Activated B cell treated with CpG ODN at 0.5 μM for 24 hours (primary cell): ENCODE measurements at places on chromosomes 4 and X.

DNA sequence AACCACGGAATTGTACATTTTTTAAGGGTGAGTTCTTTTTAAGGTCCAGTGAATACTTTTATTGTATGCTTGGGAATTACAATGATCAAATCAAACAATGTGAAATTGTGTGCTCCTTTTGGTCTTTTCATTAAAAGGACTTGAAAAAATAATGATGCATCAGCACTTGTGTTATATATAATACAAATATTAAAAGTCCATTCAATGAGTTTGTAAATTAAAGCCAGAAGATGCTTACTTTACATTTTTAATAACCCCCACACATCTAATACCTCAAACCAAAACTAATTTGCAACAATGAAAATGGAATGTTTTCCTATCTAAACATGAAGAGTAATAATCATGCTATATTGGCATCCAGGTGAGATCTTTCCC is 369.8 kb upstream of the LCORL start:
- DNase-seq: no peak

DNA sequence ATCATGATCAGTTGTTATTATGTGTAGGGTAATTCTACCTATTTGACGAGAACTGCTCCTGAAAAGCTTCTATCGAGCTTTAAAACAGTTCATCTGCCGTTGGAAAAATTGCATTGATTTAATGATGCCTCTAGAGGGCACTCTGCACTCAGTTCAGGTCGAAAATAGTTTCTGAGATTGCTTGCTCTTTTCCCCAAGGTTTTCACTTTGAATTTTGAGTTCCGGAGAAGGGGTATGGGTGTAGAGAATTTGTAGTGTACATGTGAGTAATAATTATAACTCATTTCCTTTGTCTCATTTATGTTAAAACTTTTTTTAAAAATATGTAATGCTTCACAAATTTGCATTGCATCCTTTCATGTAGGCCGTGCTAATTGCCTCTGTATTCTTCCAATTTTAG is 28.4 kb upstream of the TNIP3 start:
- no peak for DNase-seq

DNA sequence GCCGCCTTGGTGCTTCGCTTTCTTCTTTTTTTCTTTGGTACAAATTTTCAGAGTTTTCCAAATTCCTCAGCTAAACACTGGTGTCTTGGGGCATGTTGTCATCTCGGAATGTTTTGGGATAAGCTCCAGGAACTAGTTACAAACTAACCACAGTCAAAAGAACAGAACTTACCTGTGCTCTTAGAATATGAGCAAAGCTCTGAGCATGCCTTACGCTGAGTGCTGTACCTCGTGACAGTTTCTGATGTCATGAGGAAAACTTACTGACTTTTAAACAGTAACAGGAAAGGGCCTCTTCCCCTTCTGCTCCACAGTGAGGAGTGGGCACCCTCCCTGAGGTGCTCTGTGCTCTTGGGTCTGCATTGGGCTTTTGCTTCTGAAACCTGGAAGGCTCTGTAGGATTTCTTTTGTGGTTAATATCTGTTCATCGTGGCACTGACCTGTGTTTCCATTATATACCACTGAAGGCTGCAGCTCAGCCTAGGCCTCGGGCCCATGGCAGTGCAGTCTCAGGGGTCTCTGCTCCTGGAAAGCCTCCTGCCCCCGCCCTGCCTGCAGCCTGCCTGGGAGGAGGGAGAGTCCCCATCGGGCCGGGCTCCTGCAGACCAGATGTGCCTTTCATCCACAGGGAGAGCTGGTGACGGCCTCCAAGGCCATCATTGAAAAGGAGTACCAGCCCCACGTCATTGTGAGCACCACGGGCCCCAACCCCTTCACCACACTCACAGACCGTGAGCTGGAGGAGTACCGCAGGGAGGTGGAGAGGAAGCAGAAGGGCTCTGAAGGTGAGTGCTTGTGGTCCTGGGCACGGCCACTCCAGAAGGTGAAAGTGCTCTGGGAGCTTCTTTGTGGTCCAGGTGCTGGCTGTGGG is 48.7 kb downstream of the NOP14 start:
- no peak for DNase-seq

GRCh38 chr4:94941706-94942105 is 184.0 kb downstream of the BMPR1B start:
- DNase-seq: no peak

DNA sequence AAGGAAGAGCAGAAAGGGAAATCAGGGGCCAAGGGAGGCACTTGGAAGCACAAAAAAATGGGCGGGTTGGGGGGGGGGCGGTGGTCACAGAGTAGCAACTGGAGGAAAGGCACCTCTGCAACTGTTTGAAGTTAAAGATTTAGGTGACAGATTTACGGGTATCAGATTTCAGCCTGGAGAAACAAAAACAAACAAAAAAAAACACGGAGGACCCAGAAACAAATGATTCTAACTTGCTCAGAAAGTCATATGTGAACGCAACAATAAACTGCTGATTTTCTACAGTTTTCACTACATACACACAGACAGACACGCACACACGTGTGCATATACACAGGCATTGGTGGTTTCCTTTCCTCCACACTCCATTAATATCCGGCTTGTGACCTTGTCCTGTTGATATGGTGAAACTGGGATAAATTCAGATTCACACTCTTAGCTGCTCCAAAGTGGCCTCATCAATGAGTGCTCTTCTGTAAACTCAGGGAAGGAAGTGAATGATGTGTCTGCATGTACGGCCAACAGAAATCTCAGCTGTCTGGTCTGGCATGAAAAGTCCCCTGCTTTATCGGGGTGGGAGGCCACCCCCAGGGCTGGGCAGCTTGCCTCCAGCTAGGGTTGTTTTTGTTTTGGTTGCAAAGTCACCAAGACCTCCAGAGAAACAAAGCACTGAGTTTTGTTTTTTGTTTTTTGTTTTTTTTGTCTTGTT is 54.3 kb downstream of the CHST7 start:
- no peak for DNase-seq

DNA sequence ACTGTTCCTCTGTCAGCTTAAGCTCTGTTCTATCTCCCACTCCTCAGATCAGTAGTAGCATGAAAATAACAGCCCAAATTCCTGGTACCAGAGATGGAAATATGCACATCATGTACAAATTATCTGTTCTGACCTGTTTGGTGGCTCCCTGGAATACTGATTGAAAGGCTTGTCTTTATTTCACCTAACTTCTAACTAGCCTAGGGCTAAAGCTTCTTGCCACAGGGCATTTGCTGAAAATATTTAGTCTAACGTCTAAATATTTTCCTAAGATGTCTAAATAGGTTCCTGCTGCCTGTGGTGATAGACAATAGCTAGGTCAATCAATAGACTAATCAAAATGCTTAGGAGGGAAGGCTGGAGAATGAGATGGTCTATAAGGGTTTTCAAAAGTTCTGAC is 12.9 kb upstream of the PRMT9 start:
- DNase-seq: no peak

DNA sequence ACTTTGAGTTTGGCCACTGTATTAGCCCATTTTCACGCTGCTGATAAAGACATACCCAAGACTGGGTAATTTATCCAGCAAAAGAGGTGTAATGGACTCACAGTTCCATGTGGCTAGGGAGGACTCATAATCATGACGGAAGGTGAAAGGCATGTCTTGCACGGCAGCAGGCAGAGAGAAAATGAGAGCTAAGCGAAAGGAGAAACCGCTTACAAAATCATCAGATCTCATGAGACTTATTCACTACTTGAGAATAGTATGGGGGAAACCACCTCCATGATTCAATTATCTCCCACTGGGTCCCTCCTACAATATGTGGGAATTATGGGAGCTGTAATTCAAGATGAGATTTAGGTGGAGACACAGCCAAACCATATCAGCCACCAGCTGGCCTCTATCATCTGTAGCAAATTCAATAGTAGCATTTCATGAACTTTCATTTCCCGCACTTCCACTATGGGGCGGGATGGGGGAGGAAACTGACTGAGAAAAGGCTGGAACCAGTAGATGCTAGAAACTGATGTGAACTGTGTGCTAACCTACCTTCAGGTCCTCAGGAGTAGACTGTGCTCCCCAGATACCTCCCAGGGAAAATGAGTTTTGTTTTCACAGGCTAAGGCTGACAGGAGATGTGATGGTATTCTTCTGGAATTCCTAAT is 35.3 kb upstream of the LGI2 start:
- no peak for DNase-seq

GRCh38 chrX:123731987-123732669 is 724 bp downstream of the THOC2 start:
- no peak for DNase-seq

GRCh38 chrX:37926700-37927099 is 79.3 kb upstream of the DYNLT3 start:
- no peak for DNase-seq

GRCh38 chr4:2087170-2087569 is 28.0 kb downstream of the NAT8L start:
- DNase-seq: no peak

- DNase-seq: no peak
Measured at GRCh38 chrX:13130816-13131215, 86.4 kb upstream of the FAM9C start.

DNA sequence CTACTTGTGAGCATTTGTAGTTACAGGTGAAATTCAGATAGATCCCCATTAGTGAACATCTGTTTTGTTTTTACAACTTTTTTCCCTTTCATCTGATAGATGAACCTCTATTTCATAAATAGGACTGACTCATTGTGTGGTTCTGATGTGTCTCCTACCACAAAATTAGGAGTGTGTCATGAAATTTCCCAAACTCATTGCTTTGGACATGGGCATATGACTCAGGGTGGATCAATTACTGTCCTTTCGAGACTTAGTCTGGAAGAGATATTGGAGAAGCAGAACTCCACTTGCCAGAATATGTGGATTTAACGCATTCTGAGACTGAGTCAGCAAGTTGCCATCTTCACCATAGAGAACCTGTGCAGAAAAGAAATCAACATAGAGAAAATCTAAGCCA is 53.5 kb upstream of the PCDH10 start:
- no peak for DNase-seq

DNA sequence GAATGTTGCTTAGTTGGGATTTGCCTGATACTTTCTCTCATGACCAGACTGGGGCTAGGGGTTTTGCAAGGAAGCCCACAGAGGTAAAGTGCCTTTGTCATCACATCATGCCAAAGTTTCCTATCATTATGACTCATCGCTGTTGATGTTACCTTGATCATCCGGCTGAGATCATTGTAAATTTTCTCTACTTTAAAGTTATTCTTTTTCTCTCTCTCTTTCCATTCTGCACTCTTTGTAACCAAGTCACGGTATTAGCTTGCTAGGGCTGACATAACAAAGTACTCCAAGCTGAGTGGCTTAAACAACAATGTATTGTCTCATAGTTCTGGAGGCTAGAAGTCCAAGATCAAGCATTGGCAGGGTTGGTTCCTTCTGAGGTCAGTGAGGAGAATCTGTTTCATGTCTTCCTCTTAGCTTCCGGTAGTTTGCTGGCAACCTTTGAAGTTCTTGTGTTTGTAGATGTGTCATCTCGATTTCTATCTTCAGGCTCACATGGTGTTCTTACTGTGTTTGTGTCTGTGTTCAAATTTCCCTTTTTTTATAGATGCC is 113.0 kb downstream of the DTHD1 start:
- DNase-seq: no peak

- no peak for DNase-seq
Measured at GRCh38 chrX:24210190-24210589, 60.7 kb downstream of the ZFX start.

GRCh38 chrX:120647127-120647526 is 17.3 kb upstream of the C1GALT1C1 start:
- DNase-seq: no peak

DNA sequence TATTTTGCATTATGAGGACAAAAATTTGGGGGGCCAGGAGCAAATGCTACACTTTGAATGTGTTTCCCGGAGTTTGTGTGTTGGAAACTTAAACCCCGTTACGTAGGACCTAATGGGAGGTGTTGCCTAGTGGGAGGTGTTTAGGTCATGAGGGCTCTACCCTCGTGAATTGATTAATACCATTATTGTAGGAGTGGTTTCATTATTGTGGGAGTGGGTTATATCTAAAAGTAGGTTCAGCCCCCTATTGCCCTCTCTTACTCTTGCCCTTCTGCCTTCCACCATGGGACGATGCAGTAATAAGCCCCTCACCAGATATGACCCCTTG is 15.5 kb downstream of the UBA6 start:
- DNase-seq: no peak

- DNase-seq: no peak
Measured at GRCh38 chr4:85773372-85773771, 298.4 kb downstream of the ARHGAP24 start.

- no peak for DNase-seq
Measured at GRCh38 chr4:59387759-59388758, 1812.1 kb upstream of the ADGRL3 start.

DNA sequence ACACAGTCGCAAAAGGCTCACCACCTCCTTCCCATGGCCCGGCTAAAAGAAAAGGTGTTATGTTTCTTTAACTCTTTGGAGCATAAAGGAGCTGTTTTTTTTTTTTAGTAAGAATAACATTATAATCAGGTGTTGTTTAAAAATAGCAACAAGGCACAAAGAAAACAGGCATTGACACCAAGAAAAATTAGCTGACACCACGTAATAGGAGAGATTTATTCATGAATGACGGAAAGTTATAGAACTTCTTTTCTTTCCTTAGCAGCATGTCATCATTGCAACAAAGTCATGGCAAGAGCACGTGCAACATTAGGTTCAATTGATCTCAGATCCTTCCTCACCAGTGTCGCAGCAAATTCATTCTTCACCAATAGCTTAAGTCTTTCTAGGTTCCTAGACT is 302.9 kb upstream of the ZFP42 start:
- DNase-seq: no peak

- DNase-seq: no peak
Measured at GRCh38 chr4:101792056-101792590, 1.6 kb downstream of the BANK1 start.

- no peak for DNase-seq
Measured at GRCh38 chr4:137545461-137545861, 13.2 kb upstream of the PCDH18 start.

GRCh38 chr4:112284166-112284565 is 1.5 kb downstream of the TIFA start:
- DNase-seq: no peak

DNA sequence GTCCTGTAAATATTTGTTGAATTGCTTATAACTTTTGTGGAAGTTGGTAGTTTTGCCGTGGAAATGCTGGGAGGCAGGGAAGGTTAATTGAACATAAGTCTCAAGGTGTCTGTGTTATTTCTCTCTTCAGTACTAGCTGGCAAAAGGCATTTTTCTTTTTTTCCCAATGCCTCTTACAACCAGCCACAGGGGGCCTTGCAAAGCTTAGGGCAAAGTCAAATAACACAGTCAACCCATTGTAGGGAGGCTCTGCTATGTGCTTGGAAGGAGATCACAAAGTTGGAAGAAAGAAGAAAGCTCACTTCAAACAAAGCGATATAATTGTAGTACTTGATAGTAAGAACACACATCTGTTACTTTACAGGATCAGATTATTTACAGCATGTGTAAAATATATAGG is 802.6 kb downstream of the PDHA2 start:
- no peak for DNase-seq

DNA sequence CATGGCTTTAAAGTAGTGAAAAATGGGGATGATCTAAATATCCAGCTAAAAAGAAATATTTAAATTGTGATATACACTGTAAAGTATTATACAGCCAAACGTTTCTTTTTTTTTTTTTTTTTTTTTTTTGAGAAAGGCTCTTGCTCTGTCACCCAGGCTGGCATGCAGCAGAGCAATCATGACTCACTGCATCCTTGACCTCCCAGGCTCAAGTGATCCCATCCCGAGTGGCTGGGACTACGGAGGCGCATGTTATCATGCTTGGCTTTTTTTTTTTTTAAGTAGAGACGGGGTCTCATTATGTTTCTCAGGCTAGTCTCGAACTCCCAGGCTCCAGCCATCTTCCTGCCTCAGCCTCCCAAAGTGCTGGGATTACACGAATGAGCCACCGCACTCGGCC is 17.1 kb downstream of the SMIM14 start:
- no peak for DNase-seq
